ENCODE measurements at places on chromosomes 7 and 10. TPM values are rescaled to one million over a fixed set of nuclear protein-coding genes. Genes with fewer than 3 reads are reported as not detected.

ABCC2 gene
- total RNA-seq: under 0.01 TPM

KLF14 gene
- not detected for total RNA-seq

PAPOLB gene
- under 0.01 TPM for total RNA-seq

LIPF gene
- not detected for total RNA-seq

SPAM1 gene
- not detected for total RNA-seq

FZD1 gene
- 3.5 TPM for total RNA-seq

PAXIP1 gene
- total RNA-seq: 4.4 TPM

SPACDR gene
- total RNA-seq: 0.86 TPM

CHAT gene
- not detected for total RNA-seq

CAMK2B gene
- not detected for total RNA-seq

CHST3 gene
- total RNA-seq: 21.8 TPM

AZGP1 gene
- not detected for total RNA-seq

SLC16A12 gene
- total RNA-seq: 0.29 TPM

ASB10 gene
- not detected for total RNA-seq

PIK3AP1 gene
- total RNA-seq: 0.29 TPM

CLDN4 gene
- total RNA-seq: 6.7 TPM

FAM241B gene
- total RNA-seq: 0.18 TPM

SEMA3C gene
- total RNA-seq: 388 TPM

PTPN20 gene
- 0.35 TPM for total RNA-seq

SCIN gene
- not detected for total RNA-seq

COMTD1 gene
- 10.5 TPM for total RNA-seq

LIPN gene
- total RNA-seq: not detected

MRC1 gene
- total RNA-seq: not detected

HYCC1 gene
- 37.5 TPM for total RNA-seq

KNDC1 gene
- 0.58 TPM for total RNA-seq

Measured in myometrial cell (primary cell).